ENCODE measurements at places on chromosomes 2 and 18.
A peak's percentile ranks its signal among the peaks of the same experiment; 100 is the strongest.

- no peak for DNase-seq
Measured at GRCh38 chr2:191711621-191712020, 33.7 kb downstream of the NABP1 start.

DNA sequence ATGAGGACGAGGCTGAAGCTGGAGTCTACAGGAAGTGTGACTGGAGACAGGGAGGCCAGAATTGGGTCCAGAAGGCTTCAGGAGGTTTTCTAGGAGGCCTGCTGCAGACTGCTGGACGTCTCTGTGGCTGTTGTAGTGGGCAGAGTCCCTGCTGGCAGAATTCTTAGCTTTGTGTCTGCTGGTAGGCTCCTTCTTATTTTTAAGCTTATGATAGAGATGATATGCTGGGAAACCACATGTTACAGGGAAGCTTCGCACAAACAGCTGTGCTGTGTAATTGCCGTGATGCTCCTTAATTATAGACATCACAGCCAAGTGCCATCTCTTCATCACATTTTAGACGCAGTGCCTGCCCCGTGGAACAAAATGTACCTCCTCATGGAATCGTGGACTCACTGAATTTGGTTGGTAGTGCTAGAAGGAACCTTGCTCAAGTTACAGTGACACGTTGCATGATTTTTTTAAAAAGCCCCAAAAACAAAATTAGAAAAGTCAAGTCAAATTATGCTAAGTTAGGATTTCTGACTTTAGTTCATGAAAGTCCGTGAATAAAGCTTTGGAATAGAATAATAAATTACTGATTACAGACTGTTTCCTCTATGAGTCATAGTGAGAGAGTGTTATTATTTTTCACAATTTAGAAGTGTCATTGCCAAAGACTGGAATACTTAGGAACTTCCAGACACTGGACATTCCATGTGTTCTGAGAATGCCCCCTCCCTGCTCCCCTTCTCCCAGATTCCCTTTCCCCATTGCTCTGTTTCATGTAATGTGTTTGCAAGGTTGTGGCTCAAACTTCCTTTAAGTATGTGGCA, 144.1 kb downstream of the FHOD3 start:
- DNase-seq: peak; percentile 81

- no peak for DNase-seq
Measured at GRCh38 chr2:38653380-38653714, 12.6 kb upstream of the GALM start.

- DNase-seq: no peak
Measured at GRCh38 chr2:16546128-16546754, 119.4 kb downstream of the CYRIA start.

DNA sequence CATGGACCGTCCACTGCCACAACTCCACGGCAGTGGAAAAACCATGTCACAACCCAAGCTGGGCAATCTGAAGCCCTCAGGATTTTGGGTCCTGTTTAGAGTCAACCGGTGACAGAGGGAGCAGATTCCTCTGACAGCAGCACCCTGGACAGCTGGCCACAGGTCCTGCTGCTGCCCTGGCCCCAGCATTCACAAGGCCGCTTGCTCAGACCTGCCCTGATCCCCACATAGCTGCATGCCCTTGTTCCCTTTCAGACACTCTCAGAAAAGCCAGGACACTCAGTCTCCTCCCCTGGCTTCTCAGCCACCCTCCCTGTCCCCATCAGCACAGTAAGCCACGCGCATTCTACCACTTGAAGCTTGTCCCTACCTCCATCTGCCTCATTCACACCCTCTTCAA, 1.6 kb downstream of the COPS9 start:
- DNase-seq: no peak
